Stimulated activated CD4-positive, alpha-beta T cell treated with anti-CD3 and anti-CD28 coated beads, TNF-alpha, amount 100 ng/mL, for 48 hours (primary cell): ENCODE measurements at places on chromosomes 1 and 21.
A peak's percentile ranks its signal among the peaks of the same experiment; 100 is the strongest.

- DNase-seq = no peak
Observed at GRCh38 chr1:231827337-231828105, 200.9 kb downstream of the DISC1 start.

DNA sequence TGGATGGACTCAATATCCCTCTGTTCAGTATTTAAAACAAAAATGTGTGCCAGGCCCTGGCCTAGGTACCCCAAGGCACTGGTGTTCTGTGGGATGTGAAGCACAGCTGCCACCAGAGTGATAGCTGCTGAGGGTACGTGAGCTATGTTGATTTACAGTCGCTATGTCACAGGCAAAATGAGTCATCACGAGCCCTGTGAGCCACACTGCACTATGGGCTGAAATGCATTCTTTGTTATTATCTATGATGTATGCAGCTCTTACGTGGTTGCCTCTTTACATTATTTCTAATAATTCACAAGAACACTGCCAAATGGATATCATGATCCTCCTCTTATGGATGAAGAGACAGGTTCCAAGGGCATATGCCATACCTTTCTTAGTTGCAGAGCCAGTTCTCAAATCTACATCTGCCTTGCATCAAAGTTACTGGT lies 2.1 kb downstream of the TEX38 start:
- no peak for DNase-seq

- peak; percentile 23 for DNase-seq
Observed at GRCh38 chr1:24644100-24644384, 940 bp downstream of the SRRM1 start.

- DNase-seq = no peak
Observed at GRCh38 chr21:32757804-32758203, 13.8 kb downstream of the PAXBP1 start.

DNA sequence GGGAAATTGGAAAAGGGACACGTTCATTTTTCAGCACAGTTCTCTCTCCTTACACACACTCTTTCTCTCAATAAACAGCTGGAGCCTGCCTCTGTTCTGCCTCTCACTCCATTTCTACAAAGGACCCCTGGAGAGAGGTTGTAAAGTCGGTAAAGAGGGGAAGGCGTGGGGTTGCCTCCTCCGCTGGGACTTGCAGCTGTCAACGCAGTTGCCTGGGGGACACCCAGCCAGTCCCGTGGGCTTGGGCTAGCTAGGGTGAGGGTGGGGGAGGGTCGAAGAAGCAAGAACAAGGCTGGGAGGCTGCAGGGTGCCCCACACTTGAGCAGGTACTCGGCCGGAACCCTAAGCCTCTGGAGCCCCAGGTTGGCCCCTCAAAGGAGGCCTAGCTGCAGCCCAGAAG lies 27.6 kb downstream of the C1orf216 start:
- no peak for DNase-seq

GRCh38 chr21:20425856-20426255 lies 572.4 kb upstream of the NCAM2 start:
- no peak for DNase-seq

GRCh38 chr1:61828805-61829204 lies 86.5 kb downstream of the PATJ start:
- no peak for DNase-seq

- DNase-seq = no peak
Observed at GRCh38 chr1:18481190-18481920, 625 bp downstream of the KLHDC7A start.

DNA sequence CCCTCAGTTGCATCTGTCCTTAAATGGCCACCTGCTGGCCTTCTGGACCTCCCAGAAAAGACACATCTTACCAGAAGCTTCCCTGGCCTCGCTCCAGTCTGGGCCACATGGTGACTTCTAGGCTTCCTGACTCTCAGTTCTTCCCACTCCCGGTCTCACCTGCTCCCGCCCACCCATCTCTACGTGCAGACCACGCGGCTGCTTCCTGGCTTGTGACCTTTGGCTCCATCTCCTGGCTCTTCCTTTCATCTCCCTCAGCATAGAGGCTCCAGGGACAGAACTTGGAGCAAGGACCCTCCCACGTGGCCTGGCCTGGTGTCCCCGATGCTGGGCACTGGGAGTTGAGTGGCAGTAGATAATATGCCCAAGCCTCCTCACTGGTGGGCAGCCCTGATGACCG lies 124.9 kb upstream of the IRF2BP2 start:
- DNase-seq = no peak

DNA sequence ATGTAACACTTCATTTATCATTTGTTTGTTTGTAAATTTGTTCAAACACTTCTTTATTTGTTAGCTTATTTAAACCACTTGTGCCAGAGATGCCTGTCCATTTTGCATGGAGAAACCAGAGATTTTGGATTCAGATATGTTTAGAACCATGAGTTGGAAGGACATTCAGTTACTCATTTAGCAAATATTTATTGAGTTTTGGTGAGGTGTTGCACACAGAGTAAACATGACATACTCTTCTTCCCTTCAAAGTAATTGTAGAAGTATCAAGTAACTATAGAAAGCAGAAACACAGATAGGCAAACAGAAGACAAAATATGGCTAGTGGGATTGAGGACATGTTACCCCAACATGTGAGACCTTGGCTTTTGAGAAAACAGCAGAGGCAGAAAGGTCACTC lies 136.8 kb upstream of the USP25 start:
- DNase-seq = no peak

DNA sequence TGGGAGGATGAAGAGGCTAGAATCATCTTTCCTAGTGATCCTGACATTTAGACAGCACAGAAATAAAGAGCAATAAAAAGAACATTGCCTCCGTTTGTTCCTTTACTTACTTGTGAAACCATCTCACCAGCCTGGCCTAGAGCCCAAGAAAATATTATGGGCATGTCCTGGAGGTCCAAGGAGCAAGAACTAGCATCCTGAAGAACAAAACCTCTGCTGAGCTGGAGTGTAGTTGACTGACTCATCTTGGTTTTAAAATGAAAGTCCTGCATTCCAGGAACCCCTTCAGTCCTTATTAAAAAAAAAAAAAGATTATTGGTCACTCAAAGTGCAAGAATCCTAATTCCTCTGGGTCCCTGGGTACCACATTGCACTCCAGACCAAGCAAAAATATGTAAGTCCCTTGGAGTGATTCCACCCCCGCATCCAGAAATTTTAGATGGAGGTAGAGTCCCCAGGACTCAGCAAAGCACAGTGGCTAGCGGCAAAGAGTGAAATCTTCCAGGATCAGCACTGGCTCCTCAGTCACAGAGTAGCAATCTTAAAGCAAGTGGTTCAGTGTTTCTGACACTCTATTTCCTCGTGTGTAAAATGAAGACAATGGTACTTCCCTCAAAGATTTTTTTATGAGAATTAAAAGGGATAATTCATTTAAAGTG lies 7.0 kb downstream of the SMCP start:
- DNase-seq = no peak

DNA sequence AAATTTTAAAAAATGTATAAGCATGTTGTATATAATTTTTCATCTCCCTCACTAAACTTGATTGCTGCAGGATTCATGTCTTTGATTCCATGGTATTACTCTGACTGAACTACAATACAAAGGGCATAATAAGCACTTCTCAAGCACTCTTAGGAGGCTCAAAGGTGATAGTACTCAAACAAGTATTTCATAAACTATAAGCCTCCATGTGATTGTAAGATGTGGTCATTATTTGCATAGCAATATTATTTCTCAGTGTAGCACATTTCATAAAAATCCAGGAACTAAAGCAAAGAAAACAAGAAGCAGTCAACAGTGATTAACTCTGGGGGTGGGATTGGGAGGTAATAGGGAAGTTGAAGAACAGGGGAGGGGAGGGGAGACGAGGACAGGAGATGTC lies 106.2 kb upstream of the DPT start:
- no peak for DNase-seq

- DNase-seq = no peak
Observed at GRCh38 chr1:245183429-245183828, 28.6 kb downstream of the KIF26B start.

GRCh38 chr1:15154480-15155036 lies 1.0 kb downstream of the TMEM51 start:
- no peak for DNase-seq

GRCh38 chr1:183161391-183161790 lies 24.7 kb upstream of the LAMC2 start:
- no peak for DNase-seq

GRCh38 chr1:111953797-111954196 lies 35.7 kb downstream of the KCND3 start:
- no peak for DNase-seq

GRCh38 chr1:221797506-221797905 lies 55.6 kb upstream of the DUSP10 start:
- DNase-seq = no peak

- DNase-seq = no peak
Observed at GRCh38 chr1:5910276-5910620, 82.0 kb downstream of the NPHP4 start.

DNA sequence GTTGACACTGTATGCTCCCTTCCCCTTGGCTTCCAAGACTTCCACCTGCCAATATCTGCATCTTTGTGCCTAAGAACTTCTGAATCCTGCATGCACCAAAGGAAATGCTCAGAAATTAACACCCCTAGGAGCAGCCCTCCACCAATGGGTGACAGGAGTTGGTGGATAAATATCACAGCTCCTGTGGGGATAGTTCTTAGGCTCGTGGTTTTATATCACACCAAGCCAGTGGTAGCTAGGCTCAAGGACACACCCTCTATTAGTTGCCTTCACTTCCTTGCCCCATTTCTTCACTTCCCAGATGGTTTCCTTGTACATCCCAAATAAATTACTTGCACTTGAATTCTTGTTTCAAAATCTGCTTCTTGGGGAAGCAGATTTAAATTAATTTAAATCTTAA lies 16.9 kb upstream of the CDC14A start:
- DNase-seq = no peak

- no peak for DNase-seq
Observed at GRCh38 chr1:169105434-169106094, 926 bp upstream of the ATP1B1 start.

DNA sequence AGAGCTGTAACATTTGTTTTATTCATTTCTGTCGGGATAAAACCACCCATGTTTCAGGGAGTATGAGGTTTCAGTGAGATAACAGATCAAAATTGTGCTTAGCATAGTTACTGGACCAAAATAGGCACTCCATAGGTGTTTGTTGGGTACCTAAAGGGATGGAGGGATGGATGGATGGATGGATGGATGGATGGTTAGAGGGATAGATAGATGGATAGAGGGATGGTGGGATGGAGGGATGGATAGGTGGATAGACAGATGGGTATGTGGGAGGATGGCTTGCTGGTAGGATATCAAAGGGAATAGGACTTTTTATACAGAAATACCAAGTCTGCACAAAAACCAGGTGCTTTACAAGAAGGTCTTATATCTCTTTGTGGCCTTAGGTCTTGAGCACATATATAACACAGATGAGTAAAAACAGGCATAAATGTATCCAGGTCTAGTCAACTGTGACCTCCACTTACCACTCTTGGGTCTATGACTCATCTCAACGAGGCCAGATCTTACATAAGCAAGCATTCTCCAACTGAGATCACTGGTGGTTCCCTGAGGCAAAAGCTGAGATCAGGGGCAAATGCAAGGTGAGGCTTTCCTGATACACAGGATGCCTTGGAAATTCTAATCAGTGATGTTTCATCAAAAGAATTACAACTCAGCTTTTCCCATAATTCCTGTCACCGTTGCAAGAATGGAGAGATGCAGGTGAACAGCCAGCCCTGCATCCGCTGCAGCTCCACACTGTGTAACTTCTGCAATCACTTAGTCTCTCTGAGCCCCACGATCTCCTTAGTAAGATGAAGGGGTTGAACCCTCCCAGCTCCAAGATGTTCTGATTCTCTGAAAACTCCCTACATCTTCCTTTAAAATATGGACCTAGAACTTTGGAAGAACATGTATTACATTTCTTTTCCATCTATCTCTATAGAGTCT lies 32.0 kb downstream of the PTAFR start:
- DNase-seq = peak; percentile 27

- no peak for DNase-seq
Observed at GRCh38 chr1:196259316-196259715, 348.9 kb downstream of the KCNT2 start.

- DNase-seq = no peak
Observed at GRCh38 chr1:233357595-233358397, 30.3 kb downstream of the MAP3K21 start.

- DNase-seq = no peak
Observed at GRCh38 chr21:28781602-28782276, 210.9 kb downstream of the LTN1 start.

- no peak for DNase-seq
Observed at GRCh38 chr21:45141507-45141906, 67.1 kb downstream of the ADARB1 start.

DNA sequence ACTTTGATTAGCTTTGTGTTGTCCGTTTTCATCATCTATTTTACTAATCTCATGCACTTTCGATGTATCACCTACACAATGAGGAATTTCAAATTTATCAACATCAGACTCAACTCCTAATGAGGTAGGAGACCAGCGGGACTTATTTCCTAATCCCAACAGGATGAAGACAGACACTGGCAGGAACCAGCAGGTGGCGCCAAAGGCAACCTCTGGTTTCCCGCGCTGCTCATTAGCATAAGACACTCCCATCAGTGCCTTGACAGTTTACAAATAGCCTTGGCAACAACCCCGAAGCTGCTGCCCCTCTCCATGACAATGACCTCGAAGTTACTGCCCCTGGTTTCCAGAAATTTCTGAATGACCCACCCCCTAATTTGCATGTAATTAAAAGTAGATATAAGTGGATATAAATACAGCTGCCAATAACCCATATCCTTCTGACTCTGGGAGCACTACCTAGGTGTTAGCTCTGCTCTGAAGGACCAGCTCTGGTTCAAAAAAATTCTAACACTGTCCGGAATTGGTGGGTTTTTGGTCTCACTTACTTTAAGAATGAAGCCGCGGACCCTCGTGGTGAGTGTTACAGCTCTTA lies 974.8 kb downstream of the ADGRL2 start:
- peak; percentile 12 for DNase-seq

- no peak for DNase-seq
Observed at GRCh38 chr1:116825720-116826438, 71.6 kb downstream of the CD2 start.

GRCh38 chr21:46050668-46051378 lies 47.1 kb upstream of the COL6A2 start:
- DNase-seq = no peak

DNA sequence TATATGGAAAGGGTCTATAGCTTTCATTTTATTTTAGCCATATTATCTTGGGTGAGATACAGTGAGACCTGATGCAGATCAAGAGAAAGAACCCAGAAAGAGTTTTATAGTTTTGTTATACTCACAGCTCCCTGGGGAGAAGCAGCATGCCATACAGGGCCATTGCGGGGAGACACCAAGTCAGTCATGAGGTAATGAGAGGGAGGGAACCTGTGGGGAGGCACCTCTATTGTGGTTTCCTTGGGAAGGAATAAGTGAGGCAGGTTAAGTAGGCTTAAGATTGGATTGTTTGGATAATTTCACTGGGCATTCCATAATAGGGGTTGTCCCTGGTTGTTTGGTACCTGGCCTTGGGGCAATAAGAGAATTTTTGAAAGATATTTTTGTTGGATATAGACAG lies 19.7 kb downstream of the AXDND1 start:
- no peak for DNase-seq
